ENCODE measurements at places on chromosomes 12 and 14.
A peak's percentile ranks its signal among the peaks of the same experiment; 100 is the strongest.

DNA sequence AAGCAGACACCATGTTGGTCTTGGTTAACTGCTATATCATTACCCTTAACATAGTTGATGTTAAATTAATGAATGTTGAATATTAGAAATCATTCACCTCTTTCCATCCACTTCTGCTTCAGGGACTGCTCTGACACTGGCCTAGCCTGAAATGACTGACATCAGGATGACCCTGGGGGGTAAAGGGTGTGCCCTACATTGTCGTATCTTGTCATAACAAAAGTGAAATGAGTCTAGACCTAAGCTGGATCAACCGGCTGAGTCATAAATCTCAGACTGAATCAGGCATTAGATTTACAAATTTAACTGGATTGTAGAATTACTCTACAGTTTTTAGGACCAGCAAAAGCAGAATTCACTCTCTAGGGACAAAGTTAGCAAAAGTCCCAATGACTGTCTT lies 35.3 kb downstream of the KICS2 start:
- DNase-seq, result no peak

DNA sequence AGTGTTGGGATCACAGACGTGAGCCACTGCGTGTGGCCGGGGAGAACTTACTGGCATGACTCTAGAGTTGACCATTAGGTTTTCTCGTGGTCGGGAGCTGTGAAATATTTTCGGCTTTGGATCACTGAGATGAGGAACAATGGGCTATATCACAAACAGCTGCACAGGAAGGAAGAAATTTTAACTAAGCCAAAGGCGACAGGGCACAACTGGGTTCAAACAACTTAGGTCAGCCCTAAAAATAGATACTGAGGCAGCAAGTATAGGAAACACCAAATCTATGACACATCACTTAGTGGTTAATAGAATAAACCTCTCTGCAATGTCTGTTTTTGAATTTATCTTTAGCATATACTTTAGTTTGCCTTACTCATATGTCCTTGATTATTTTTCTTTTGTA lies 162.9 kb downstream of the LRIG3 start:
- DNase-seq, result no peak

DNA sequence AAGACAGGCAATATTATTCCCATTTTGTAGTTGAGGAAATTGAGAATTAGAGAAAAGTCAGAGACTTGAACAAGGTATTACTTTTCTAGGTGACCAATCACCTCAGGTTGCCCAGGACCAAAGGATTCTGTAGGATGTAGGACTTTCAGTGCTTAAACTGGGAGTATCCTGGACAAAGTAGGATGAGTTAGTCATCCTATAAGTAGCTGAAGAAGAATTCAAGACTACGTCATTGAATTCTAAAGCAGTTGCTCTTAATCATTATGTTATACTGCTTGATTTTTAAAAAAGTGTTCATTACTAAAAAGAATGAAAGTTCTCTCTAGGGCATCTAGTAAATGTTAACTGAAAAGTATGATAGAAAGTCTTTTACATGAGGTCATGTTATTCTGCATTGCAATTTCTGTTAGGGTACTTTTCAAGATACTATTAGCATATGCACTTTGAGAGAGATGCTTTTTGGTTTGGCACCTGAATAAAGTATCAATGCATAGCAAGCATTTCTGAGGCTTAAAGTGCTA lies 101.7 kb downstream of the RTN1 start:
- no peak for DNase-seq

DNA sequence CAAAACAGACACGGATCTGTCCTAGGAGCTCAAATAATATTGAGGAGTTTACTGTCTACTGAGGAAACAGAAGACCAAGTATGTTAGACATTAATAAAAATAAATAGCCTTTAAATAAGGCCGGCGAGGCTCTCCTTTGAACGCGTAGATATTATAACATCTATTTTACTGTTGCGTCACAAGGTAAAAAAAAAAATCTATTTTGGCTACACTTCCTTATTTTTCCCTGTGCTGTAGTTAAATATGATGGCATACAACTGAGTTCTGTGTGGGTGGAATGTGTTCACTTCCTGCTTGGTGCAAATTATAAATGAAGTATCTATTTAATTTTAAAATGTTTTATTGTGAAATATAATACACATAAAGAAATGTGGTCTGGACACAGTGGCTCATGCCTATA lies 17.2 kb upstream of the RAD52 start:
- DNase-seq, result no peak

GRCh38 chr12:102885043-102885932 lies 31.8 kb downstream of the PAH start:
- no peak for DNase-seq

DNA sequence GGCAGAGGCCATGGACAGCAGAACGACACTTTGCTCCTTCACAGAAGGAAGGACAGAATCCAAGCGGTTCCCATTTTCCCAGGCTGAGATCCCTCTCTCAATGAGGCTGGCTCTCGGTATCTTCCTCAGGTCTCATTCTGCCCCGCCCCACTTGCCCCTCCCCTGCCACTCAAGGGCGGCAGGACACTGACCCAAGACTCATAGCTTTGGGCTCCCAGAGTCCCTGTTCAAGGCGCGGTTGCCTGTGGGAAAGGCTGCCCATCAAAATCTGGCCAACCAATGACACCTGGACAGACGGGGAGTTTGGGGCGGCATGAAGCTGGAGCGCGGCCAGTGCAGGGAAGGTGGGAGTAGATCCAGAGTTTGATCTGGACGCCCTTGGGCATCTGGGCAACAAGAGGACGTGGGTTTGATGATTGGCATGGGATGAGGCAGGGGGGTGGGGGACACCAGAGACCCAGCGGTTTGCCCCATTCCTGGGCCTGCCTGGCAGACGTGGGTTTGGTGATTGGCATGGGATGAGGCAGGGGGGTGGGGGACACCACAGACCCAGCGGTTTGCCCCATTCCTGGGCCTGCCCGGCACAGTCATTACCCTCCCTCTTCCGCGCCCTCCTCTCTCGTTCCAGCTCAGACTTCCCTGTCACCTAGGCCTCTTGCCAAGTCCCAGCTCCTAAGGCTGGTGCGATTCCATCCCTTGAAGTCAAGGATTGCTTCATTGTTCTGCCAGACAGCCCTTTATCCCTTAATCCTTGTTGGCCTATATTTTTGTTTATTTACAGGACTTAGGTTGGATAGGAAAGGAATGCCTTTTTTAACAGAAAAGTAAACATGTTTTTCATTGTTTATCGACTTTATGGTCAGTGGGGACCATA lies 92.1 kb downstream of the NINJ2 start:
- no peak for DNase-seq

- DNase-seq, result no peak
These were observed 22.4 kb upstream of the RNU6-8 start for GRCh38 chr14:32225378-32225920.

DNA sequence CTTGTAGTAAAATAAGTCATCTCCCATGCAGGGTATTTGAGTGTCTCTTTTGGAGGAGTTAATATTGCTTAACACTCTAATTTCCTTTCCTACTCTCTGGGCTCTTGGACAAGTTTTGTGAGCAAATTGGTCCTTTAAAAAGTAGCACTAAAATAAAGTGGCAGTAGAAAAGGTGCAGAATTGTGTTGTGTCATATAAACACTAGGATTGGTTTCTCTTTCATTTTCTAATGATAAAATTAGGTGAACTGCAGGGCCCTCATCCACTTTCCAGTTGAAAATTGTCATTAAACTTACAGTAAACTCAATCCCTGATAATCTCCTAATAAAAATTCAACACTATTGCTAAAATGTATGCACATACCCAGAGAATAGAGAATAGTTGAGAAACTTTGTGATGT lies 42.6 kb upstream of the REP15 start:
- DNase-seq, result no peak

- peak; percentile 58 for DNase-seq
These were observed 70.3 kb downstream of the COX16 start for GRCh38 chr14:70289138-70289537.

DNA sequence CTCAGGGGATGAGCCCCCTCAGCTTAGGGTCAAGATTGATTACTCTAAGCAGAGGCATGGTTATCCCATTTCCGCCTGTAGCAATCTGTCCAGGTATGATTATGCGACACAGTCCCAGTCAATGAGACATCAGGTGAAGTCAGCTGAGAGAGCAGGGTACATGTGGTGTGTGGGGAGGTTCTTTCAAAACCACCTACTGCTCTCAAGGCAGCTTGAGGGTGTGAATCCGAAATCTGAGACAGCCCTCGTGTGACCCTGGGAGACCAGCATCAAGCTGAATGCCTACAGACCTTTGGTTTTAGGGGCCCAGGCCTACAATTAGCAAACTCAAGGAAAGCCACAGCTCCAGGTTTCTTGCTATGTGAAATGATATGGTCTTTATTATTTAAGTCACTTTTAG lies 275.7 kb downstream of the ITPR2 start:
- DNase-seq, result no peak

DNA sequence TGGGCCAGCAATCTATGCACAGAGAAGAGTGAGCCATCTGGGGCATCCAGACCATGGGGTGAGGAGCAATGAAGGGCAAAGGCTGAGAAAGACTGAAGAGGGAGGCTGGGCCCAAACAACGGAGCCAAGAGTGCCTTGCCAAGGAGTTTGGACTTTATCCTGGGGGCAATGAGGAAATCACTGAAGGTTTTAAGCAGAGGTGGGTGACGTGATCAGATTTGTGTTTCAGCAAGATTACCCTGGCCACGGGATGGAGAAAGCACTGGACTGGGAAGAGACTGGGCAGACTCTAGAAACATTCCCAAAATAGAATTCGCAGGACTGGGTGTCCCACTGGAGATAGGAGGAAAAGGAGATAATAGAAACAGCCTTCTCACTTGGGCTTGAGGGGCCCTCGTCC lies 65.3 kb downstream of the DPF3 start:
- no peak for DNase-seq

DNA sequence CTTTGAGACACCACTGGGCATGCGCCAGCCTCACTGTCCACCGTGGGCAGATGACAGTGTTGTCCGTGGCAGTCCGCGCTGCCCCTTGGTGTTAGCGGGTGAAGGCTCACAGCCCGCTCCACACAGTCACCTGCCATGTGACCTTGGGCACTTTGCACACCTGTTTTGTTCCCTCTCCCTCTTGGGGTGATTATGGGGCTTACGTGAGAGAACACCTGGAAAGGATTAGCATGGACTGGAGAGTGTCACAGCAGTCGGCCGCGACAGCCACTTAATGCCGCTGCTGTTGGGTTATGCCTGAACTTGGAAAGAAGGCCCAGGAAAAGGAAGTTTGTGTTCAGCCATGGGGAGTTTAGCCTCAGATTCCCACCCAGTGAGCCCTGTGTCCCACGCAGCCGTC lies 94.2 kb downstream of the DDX51 start:
- DNase-seq, result no peak

GRCh38 chr12:123767613-123768012 lies 5.5 kb downstream of the DNAH10 start:
- DNase-seq, result no peak

DNA sequence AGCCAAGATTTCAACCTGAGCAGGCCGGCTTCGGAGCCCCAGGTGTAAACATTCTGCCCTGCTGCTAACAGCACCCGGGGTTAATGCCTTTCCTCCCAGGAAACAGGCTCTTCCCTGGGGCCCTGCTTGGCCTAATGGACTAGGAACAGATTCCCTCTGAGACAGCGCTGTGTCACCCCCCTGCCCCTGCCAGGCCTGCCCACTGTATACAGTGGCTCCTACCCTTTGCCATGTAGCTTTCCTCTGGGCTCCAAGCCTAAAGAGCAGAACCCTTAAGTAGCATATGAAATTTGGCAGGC lies 28.3 kb upstream of the BCDIN3D start:
- DNase-seq, result no peak

GRCh38 chr12:113795445-113795844 lies 170.7 kb downstream of the RBM19 start:
- DNase-seq, result no peak

- DNase-seq, result no peak
These were observed 21.1 kb upstream of the FLRT2 start for GRCh38 chr14:85508863-85509262.

GRCh38 chr12:33763331-33763730 lies 259.0 kb upstream of the ALG10 start:
- DNase-seq, result no peak

GRCh38 chr14:52175982-52176502 lies 91.5 kb upstream of the PTGDR start:
- no peak for DNase-seq

Data from stimulated activated CD4-positive, alpha-beta T cell treated with anti-CD3 and anti-CD28 coated beads, TNF-alpha, amount 100 ng/mL, for 24 hours (primary cell).